Urinary bladder (tissue), 4 donors: ENCODE measurements at places on chromosomes 4 and X. TPM values are rescaled to one million over a fixed set of nuclear protein-coding genes. Genes with fewer than 3 reads are reported as not detected.

DNA sequence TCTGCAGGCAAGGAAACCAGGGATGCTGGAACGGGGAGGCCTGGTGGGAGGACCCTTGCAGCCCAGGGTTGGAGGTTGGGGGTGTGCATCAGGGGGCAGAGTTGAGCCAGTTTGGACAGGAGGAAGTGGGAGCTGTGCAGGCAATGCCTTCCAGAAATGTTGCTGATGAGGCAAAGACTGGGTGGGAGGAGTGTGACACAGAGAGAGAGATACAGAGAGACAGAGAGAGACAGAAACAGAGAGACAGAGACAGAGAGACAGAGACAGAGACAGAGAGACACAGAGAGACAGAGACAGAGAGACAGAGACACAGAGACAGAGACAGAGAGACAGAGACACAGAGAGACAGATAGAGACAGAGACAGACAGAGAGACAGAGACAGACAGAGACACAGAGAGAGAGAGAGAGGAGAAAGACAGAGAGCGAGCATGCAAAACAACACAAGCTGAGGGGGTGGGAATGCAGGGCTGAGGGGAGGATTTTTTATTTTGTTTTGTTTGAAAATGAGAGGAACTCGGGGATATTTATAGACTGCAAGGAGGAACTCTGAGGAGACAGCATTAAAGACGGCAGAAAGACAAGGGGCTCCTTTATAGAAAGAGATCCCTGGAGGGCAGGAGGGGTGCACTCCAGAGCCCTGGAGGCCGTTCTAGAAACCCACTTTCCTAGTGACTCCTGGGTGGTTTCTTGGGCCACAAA is 1.9 kb upstream of the HAUS3 start:
- DNase-seq: no peak

Gene NUDT11
- total RNA-seq: 11.4 TPM

DNA sequence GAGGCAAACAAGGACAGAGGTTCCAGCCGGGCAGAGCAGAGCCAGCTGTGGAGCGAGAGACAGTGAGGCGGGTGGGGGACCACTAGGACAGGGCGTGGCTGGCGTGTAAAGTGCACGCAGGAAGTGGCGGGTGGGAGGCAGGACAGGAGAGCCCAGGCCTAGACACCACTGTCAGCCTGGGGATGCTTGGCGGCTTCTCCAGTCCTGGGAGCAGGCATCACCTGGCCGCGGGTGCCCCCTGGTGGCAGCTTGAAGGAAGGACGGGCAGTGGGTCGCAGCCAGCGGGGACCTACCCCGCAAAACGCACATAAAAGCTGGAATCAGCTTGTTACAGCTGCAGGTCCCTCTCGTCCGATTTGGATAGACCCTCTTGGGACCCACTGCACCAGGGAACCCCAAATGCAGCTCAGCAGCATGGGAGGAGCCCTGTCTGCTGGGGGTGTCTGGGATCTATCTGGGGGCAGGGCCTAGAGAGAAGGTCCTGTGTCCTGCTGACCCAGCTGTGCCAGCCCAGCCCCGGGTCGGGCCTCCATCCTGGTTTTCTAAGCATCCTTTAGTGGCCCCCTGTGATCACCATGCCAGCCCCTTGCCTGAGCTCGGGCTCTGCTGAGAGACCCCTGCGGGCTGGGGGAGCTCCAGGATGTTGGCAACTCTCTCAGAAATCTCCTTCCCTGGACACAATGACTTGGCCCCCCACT is 57.7 kb downstream of the WFS1 start:
- DNase-seq: peak; percentile 32

GRCh38 chr4:173527103-173527891 is 2.7 kb downstream of the HAND2 start:
- no peak for DNase-seq

DNA sequence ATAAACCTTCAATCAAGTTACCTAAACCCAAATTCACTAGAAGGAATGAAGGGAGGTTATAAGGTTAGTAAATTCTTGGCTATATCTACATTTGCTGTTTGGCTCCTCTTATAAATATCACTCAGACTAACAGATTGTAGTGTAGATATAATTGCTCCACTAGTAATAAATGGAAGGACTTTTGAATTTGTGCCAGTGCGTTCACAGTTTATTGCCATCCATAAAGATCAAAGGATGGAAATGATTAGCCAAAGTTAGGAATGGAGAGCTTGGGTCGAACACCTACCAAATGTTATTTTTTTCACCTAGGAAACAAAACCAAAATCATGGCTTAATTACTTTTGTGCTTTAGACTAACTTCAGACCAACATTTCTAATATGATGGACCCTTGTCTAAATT is 9.2 kb downstream of the DTHD1 start:
- DNase-seq: no peak

Gene S100G
- total RNA-seq: not detected

DNA sequence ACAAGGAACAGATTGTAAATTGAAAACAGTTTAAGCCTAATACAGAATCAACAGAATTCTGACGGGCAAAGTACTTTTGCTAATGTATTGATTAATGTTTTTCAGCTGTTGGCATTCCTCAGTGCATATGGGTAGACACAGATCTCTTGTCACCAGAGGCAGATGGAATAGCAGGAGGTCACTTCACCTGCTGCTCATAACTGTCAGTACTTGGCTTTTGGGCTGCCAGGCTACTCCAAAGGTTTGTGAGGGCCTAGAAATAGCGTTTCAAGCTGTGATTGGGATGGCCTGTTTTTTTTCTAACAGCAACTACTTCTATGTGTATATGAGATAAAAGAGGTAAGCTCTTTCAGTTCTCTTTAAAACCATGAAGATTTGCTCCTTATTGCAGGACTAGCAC is 307.5 kb upstream of the ANXA10 start:
- no peak for DNase-seq

Gene HTR2C
- total RNA-seq: 3.4 TPM

DNA sequence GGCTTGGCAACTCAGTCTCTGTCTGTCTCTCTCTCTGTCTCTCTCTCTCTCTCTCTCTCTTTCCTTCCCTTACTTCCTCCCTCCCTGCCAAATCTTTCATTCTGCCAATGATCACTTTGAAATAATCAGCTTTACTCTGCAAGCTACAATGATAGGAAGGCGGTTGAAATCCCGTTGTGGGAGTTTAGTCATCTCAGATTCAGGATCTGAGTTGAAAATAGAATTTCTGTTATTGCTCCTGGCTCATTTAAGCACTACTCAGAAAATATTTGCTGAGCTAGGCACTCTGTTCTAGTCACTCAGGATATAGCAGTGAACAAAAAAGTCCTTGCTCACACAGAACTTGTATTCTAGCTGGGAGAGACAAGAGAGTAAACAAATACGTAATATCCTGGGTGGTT is 56.3 kb upstream of the DCTD start:
- DNase-seq: no peak

- no peak for DNase-seq
Observed at GRCh38 chr4:128141866-128142265, 80.8 kb downstream of the LARP1B start.

DNA sequence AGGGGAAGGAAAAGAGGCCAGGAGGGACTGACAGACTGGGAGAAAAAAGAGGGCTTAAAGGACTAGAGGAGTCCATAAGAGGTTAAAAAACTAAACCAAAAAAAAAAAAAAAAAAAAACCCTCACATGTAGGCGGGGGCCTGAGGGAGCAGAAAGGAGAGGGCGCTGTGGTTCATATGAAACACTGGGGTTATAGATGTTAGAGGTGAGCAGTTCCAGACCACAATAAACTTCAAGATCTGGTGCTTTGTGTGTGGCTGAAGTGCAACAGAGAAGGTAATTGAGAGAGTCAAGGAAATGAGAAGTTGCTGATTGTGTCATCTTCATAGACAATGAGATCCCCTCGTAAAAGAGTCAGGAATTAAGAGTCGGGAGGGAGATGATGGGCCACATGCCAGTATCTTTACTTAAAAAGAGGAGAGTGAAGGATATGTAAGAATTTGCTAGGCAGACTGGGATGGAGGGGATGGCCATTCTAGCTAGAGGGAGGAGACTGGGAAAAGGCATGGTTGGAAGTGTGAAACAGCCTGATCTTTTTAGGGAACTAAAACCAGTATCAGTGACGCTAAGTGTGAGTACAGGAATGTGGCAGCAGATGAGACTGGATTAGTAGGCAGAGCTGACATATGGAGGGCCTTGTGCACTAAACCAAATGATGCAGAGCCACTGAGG is 18.4 kb upstream of the OGT start:
- no peak for DNase-seq

DNA sequence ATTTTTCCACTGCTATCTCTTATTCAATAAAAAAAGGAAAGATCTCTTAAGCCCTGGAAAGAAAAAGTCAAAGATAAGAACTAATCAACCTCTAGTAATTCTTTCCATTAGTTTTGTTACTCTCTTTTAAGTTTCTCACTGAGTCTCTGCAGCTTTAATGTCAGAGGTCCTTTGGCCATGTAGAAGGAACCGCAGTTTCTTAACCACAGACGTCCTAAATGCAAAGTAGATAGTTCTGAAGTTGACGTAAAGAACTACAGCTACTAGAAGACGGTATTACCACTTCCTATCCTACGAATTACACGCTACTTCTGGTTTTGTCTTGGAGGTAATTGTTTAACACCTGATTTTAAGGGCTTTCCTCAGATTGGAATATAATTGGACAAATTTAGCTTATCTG is 325.9 kb downstream of the ANKRD50 start:
- no peak for DNase-seq

DNA sequence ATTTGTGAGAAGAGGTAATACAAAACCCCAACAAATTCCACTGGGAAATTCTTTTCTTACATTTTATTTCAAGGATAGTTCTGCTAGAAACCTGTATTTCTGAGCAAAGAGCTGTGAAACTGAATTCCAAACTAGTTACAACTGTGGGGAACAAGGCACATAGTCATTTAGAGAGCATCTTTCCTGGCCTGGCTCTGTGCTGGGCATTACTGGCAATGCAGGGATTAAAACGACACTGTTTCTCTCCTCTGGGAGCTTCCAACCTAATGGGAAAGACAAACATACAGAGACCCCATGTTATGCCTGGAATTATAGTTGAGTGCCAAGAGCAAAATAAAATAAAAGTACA is 36.5 kb downstream of the SUPT20HL1 start:
- no peak for DNase-seq

GRCh38 chrX:77009691-77010090 is 437.5 kb upstream of the FGF16 start:
- DNase-seq: no peak

DNA sequence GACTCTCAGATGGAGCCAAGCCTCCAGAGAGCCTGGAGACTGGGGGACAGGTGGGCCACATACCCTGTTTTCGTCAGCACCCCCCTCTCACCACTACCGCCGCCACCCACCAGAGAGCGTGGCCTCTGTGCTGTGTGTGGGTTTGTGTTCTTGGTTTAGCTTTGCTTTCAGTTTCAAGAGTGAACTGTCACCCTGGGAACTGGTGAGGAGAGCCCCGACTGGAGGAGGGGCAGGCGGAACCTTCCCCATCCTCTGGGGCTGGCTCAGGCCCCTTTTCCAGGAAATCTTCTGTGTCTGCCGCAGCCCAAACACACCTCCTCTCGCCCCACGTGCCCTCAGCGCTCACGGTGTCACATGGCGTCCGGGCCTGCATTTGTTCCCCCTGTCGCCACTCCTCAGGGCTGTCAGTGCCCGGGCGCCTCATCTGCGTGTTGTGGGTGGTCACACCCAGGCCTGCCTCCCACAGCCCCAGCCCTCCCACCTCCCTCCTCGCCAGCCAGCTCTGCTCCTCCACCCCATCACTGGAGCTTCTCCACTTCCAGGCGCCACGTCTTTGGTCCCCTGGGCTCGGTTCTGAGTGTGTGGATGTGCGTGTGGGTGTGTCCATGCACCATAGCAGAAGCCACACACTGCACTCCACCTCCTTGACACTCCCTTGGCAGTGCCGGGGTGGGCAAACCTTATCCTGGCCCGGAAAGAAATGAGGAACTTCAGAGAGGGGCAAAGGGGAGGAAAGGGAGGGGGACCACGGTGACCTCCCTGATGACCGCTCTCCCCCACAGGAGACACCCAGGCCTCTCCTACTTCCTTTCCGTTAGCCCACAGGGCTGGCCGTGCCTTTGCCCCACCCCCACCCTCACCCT is 27.8 kb downstream of the ELF4 start:
- DNase-seq: no peak

DNA sequence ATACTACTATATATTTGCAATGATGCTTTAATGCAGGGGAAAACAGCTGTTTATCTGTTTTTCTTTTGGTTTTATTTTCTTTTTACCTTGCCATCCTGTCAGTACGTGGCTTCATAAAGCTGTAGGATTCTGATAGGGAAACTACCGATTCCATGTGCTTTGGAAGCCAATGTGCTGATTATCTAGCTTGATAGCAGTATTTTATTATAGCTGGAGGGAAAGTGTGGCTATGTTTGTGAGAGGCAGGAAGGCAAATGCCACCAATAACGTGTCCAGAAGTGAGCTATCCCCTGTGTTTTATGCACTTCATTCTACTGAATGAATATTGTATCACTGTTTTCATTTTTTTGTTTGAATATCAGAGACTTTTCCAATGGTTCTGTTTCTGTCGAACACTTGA is 43.7 kb downstream of the IL15 start:
- no peak for DNase-seq

GRCh38 chr4:112082954-112083586 is 62.2 kb upstream of the FAM241A start:
- no peak for DNase-seq

DNA sequence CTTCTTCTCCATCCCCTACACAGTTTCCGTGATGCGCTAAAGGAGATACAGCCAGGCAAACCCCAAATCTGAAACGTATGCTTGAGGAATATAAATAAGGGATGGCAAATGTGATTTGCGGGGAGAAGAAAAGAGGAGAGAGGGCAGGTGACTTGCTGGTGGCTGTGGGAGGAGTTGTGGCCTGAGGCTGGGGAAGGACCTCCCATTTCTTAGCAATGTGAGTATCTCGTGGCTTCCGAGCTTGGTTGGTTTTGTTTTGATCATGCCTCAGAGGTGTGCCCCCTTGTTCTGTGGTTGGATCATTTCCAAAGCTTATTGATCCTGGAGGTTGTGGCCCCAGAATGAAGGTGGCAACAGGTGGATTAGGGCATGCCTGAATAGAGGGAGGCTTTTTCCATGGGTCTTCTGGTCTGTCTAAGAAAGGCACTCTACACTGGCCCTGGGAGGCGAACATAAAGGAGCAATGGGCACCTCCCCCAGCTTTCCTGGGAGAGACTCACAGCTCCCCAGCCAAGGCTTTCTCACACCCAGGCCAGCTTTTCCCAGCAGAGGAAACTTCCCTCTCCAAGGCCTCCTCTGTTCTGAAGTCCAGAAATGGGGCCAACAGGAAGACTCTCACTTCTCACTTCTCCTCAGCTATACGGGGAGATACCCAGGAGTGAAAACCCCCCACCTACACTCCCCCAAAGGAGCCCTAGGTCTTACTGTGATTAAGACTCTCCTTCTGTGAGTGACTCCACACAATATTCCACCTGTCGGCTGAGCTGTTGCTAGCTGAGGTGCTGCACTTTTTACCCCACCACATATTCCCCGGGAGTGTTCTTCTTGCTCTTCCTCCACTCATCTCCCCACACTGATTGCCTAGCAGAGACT is 40.0 kb downstream of the C4orf51 start:
- DNase-seq: no peak

DNA sequence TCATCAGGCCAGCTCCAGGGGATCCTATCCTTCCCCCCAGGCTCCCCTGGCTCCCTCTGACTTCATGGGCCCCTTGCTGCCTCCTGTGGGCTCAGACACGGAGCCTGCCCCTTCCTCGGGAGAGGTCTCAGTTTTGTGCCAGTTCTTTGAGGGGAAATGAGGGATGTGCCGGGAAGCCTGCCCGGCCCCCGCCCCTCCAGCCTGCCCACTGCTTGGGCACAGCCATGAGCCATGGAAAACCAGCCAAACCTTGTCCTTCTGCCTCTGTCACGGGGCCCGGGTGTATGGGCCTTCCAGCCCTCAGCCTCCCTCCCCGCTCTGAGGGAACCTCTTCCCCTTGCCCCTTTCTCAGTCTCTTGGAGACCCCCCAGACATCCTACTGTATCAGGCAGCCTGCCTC is 6.8 kb downstream of the BGN start:
- DNase-seq: no peak

Gene AFP
- total RNA-seq: not detected
